ENCODE measurements at places on chromosomes 5 and 9.
A peak's percentile ranks its signal among the peaks of the same experiment; 100 is the strongest.

GRCh38 chr9:137113385-137114159 lies 961 bp downstream of the DPP7 start:
- peak; percentile 35 for DNase-seq

GRCh38 chr5:39158127-39158593 lies 61.2 kb downstream of the FYB1 start:
- no peak for DNase-seq

DNA sequence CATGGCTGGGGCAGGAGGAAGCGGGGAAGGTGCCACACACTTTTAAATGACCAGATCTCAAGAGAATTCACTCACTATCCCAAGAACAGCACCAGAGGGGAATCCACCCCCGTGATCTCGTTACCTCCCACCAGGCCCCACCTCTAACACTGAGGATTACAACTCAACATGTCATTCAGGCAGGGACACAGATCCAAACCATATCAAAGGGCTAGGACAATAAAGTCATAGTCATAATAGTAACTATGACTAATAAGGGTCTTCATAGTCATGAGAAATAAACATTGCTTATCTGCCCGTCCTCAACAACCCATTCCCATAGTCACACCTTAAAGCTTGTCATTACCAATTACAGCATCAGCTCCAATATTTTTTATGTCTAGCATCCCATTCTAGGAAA lies 65.3 kb upstream of the SMC2 start:
- DNase-seq = no peak

GRCh38 chr5:65043843-65044359 lies 275.2 kb downstream of the CWC27 start:
- no peak for DNase-seq

GRCh38 chr5:142506756-142507155 lies 179.1 kb downstream of the FGF1 start:
- no peak for DNase-seq

DNA sequence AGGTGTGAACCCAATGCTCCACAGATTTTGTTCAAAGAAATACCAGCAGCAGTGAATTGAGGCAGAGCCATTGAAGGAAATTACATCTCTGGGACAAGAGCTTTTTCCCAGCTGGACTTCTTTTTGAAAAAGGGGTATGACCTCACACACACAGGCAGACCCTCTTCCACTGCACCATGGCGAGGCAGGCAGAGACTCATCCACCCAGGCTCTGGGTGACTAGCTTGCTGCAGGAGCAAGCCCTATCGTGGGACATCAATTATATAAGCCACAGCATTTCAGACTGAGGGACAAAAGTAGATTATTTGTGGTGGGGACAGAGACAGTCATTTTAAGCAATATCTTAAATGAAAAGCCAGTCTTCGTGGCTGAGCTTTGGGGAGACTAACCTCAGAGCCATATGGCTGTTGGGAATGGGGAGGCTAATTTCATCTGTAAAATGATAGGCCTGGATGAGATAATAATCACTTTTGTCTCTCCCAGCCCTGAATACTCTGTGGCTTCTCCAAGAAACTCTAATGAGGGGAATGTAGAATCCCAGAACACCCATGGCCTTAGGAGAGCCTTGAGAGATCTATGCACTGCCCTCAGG lies 113.1 kb upstream of the TNC start:
- DNase-seq = no peak

DNA sequence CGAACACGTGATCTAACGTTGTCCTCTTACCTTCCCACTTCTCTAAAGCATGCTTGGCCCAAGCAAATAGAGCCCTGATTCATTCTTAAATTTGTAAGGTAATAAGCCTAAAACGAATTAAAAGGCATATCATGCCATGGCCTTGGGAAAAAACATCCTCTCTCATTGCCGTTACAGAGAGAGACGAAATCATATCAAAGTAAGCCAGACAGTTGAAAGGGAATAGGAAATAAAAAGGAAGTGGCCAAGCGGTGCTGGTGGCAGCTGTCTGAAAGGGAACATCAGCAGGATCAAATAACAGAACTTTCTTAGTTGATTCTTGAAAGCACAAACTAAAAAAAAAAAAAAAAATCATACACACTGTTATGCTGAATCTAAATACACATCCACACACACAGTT lies 49.1 kb upstream of the CDH6 start:
- no peak for DNase-seq

GRCh38 chr9:265209-265870 lies 50.7 kb downstream of the DOCK8 start:
- no peak for DNase-seq

DNA sequence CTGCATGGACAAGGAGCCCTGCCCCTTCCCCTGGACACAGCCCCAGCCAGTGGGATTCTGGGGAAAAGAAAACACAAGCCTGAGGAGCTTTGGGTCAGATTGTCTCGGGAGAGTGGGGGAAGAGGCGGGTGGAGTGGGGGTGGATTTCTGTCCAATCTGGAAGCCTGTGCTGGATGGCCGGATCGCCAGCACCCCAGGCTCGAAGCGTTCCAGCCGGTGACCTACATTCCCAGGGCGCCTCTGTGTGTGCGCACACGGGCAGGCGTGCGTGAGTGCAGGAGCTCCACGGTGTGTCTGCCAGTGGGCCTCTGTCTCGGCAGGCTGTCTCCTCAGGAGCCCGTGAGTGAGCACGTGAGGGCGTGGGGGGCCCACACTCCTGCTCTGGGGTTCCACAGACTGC lies 74.3 kb upstream of the DAB2IP start:
- DNase-seq = no peak

GRCh38 chr5:123285122-123286023 lies 137.8 kb downstream of the CEP120 start:
- peak; percentile 24 for DNase-seq

DNA sequence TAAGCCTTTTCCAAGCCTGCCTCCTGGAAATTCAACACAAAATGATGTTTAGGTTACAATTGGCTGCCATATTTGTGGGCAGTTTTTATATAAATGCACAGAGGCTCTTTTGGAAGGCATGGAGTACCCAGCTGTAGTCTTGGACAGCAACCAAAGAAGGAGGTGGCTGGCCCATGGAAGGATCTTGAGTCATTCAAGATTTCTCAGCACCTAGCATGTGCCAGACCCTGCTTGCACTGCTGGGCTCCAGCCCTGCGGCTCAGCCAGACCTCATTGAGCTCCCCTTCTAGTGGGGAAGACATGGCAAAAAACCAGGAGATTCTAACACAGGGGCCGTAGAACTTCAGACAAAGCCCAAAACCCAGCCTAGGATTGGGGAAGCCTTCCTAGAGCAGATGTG lies 22.1 kb downstream of the JADE2 start:
- no peak for DNase-seq

GRCh38 chr9:76803083-76803482 lies 38.8 kb downstream of the PCA3 start:
- DNase-seq = no peak

GRCh38 chr5:18111906-18112465 lies 477.7 kb downstream of the TAF11L14 start:
- no peak for DNase-seq

- no peak for DNase-seq
These were observed 95.6 kb upstream of the DMRT1 start for GRCh38 chr9:745761-746380.

DNA sequence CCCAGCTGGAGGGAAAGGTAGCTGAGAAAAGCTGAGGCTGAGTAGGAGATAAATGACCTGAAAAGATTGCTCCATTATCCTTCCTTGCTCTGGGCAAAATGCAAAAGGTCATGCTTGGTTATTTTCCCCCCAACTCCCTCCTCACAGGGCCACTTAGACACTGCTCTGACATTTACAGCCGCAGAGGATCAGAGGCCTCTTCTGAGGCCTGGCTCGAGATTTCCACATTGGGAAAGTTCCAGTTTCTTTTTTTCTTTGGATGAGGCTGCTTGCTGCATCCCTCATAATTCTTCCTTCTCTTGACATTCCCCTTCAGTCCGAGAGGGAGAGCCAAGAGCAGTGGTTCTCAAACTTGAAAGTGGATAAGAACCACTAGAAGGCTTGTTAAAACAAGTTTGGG lies 60.1 kb upstream of the HSPA9 start:
- no peak for DNase-seq

GRCh38 chr9:73114958-73115357 lies 36.7 kb upstream of the ANXA1 start:
- no peak for DNase-seq

DNA sequence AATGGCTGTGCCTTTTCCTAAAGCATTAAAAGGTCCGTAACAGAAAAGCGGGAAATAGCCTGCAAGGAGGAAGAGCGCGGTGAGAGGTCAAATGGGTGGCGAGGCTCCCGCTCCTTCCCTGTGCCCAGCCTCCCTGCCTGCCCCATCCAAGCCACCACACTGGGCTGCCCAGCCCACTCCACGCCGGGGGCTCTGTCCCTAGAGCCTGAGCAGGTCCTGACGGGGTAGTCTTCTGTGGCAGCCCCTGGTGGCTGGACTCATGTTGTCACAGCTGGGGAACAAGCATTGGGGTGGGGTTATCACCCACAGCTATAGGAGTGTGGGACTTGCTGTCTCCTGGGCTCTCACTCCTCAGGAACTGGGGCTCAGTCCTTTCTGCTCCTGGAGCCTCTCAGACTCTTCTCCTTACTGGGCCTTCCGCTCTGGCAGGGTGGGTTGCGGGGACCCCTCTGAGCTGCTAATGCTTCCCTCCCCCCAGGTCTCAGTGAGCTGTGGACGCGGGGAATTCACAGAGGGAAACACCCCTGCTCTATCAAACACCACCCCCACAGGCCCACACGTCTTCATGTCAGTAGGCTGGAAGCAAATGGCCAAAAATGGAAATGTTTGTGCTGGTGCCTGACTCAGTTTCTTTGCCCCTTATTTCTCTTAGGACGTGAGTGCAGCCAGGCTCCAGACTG lies 152.4 kb upstream of the PHYKPL start:
- DNase-seq = no peak

- DNase-seq = no peak
These were observed 30.1 kb upstream of the TRIM32 start for GRCh38 chr9:116656977-116657376.

DNA sequence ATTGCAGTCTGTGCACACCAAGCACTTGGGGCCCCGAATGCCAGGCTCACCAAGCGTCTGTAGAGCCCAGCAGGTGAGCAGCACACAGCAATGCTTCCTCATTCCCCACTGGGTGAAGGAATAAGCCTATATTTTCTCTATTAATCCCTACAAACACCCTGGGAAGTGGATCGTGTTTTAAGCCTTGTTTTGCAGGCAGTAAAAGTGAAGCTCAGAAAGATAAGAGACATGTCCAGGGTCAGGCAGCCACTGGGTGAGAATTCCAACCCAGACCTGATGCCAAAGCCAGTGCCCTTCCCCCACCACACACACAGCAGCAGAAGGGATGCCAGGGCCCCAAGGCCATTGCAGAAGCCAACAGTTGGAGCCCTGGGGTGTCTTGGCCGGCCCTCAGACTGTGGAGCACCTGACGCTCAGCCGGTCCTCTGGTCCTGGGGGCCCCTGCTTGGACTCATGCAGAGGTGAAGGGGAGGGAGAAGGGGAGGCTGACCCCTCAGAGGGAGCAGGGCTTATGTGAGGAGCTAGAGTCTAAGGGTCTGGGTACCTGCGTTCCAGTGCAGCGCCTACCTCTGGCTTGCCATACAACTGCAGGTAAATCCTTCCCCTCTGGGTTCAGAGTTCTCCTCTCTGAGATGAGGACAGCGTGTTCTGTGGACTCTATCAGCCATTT lies 26.3 kb upstream of the SYNPO start:
- DNase-seq = peak; percentile 35

- DNase-seq = peak; percentile 90
These were observed 632 bp downstream of the UBAP1 start for GRCh38 chr9:34179213-34180136.

GRCh38 chr9:87497080-87497603 lies 525 bp upstream of the DAPK1 start:
- DNase-seq = no peak

DNA sequence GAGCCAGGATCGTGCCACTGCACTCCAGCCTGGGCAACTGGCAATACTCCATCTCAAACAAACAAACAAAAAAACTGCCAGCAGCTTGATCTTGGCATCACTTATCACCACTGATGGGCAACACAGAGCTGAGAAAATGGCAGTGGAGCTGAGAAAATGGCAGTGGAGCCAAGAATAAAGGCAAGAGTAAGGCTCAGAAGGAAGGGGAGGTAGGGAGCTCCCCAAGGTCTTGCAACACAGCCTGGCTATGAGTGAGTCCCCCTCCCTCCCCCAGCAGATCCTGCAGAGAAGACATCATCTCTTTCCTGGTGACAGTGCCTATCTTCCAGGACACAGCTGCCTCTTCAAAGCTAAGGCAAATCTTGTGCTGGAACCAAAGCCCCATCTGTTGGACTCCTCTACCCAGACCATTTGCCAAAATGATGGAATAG lies 70.3 kb downstream of the UGCG start:
- DNase-seq = peak; percentile 63

DNA sequence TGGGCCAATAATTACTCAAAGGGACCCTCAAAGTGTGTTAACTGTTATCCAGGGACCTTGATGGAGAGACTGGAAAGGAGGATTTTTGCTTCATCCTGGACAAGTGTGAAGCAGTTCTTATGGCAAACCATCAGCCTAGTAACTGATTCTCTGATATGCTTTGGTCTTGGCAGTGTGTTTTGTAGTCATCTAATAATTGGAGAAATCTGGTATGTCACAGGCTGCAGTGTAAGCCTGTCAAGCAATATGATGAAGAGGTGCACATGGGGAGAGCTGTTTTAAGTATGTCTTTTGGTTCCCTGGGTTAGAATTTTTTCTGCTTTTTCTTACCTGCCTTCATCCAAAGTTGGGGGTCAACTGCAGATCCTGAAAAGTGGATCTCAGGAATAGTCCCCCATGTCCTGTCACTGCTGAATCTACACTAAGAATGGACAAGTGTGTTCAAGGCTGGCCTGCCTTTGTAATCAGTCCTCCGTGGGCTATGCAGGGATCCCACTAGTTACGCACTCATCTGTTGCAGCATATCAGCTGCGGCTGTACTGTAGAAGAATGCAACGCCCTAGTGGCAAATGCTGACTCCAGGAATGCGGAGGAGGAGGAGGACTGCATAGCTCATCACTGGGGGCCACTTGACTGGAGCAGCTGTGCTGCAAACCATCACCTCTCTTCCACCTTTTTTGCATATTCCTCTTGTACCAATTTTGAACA lies 1.9 kb downstream of the SPTAN1 start:
- DNase-seq = peak; percentile 39

- DNase-seq = no peak
These were observed 28.8 kb downstream of the AHRR start for GRCh38 chr5:350355-350754.

DNA sequence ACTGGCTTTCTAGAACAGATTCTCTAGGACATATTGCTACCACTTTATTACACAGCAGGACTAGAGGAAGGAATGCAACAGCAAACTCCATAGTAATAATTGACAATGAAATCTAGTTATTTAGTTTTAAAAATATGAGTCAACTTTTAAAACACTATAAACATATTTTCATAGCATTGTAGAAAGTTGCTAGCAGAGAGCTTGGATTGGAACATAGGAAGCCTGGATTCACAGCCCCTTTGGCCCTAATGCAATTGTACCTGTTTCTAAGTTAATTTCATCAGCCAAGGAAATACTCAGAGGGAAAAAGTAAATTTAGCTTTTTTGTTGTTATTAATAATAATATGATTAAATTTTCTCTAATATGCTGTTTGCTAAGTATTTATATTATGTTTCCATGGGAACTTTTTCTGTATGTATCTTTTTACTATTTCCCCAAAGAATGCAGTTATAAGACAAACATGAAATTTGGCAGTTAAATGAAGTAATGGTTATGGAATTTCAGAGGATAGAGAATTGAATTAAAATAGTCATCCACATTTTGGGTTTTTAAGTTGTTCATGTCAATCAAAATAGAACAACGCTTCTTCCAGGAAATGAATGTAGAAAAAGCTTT lies 45.6 kb downstream of the VCAN start:
- DNase-seq = no peak

All from NCI-H82 (cell line).